ENCODE measurements at places on chromosomes 16 and 17. TPM values are rescaled to one million over a fixed set of nuclear protein-coding genes. Genes with fewer than 3 reads are reported as not detected.
A peak's percentile ranks its signal among the peaks of the same experiment; 100 is the strongest.

CACNG1 gene
- total RNA-seq, result not detected

GRCh38 chr16:27154705-27155521, 48.4 kb upstream of the KDM8 start:
- peak; percentile 78 for DNase-seq

- DNase-seq, result no peak
Observed at GRCh38 chr17:76236603-76237002, 3.7 kb downstream of the RNF157 start.

KCNJ12 gene
- total RNA-seq, result 0.22 TPM

- DNase-seq, result no peak
Observed at GRCh38 chr16:67734731-67735201, 15.7 kb upstream of the GFOD2 start.

DNA sequence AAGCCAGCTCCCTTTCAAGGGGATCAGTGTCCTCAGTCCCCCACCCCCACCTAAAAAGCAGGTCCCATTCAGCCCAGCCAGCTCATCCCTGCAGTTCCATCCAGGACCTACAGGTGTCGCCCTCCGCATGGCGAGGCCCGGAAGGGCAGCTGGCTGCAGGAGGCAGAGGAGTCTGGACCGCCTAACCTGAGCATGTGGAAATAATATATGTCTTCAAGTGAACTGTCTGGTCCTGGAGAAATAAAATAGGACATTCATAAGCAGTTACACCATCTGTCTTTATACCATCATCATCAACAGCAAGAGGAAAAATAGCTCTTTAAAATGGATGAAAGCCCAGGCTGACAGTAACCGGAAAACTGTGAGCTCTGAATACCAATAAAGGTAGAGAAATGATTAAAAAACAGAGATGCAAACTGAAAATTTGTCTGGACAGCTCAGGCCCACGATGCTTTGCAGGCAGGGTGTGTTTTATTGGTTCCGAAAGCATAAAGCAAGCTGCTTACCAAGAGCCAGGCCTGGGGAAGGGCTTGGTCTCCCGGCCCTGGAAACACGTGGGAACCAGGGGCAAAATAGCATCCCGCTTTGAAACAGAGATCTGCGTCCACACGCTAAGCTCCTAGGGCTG, 215.2 kb downstream of the ZFHX3 start:
- DNase-seq, result peak; percentile 88

DNA sequence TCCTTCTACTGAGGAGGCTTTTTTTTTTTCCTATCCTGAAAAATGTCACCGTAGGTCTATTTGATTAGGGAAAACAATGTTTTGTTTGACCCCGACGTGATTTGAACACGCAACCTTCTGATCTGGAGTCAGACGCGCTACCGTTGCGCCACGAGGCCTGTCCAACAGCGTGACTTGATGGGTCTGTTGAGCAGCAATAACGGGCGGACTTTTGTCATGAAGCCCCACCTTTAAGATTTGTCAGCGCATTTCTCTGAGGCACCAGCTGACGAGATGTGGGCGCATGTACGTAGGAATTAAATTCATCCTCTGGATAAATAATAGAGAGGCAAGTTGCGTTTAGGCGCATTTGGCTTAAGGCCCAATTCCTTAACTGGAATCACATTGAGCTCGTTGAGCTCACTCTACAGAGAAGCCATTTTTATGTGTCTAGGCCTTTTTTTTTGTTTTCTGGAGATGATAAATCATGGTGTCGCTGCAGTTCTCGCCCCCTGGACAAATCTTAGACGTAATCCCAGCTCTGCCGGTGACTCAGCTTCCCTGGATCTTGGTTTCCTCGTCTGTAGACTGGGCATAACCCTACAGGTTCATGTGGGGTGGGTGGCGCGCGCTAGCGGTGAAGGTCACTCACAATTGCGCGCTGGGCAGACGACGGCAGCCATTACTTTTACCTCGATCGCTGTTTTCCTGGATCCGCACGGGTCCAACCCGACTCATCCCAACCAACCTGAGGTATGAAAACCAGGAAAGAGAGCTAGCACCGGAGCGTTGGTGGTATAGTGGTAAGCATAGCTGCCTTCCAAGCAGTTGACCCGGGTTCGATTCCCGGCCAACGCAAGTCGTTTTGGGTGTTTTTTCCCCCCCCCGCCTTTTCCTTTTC, 10.6 kb upstream of the AURKB start:
- peak; percentile 96 for DNase-seq

- DNase-seq, result no peak
Observed at GRCh38 chr16:54244061-54244886, 42.3 kb downstream of the IRX3 start.

SLC2A4 gene
- total RNA-seq, result not detected

GRCh38 chr17:38464723-38465390, 36.6 kb downstream of the ARHGAP23 start:
- no peak for DNase-seq

FOXL1 gene
- total RNA-seq, result not detected
